Cardiac muscle cell (in vitro differentiated cells and primary cell): ENCODE measurements at places on chromosomes 5 and 9.

- no peak for DNase-seq
These were observed 9.9 kb upstream of the NINJ1 start for GRCh38 chr9:93143830-93144530.

- DNase-seq = peak; percentile 26
These were observed 250.9 kb downstream of the ADGRV1 start for GRCh38 chr5:90809311-90810056.

GRCh38 chr5:143698574-143698973, 113.4 kb upstream of the HMHB1 start:
- no peak for DNase-seq

DNA sequence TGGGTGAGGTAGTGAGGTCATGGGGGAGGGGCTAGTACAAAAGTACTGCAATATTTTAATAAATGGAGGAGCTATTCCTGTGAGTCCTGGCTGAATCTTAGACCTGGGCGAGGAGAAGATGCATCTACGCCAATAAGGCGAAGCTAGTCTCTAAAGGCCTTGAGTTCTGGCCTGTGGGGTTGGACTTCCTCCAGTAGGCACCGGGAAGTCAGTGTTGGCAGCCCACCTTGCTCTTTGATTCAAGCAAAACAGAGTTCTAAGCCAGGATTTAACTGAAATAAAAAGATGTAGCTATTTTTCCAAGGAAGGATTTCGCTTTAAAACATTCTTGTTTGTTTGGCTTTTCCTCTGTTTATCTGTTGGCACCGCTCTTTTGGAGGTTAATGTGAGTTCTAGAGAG, 244.6 kb downstream of the KIF4B start:
- DNase-seq = no peak

GRCh38 chr9:35340046-35340445, 149.9 kb upstream of the RUSC2 start:
- DNase-seq = peak; percentile 22

DNA sequence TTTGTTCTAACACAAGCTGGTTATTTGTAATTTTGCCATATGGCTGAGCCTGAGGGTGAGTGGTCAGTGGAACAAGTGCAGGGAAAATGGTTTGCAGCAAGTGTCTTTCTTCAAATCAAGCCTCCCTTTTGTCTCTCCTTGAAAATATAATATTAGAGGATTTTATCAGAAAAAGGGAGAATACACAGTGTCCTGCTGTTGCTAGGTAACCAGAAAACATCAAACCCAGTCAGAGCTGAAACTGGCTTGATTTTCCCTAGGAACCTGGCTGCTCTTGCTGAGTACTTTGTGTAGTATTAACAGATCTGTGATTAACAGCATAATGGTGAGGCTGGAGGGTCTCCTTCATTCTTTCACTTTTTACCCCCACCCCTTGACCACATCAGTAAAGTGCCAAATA, 314.0 kb downstream of the ARHGEF28 start:
- peak; percentile 38 for DNase-seq

DNA sequence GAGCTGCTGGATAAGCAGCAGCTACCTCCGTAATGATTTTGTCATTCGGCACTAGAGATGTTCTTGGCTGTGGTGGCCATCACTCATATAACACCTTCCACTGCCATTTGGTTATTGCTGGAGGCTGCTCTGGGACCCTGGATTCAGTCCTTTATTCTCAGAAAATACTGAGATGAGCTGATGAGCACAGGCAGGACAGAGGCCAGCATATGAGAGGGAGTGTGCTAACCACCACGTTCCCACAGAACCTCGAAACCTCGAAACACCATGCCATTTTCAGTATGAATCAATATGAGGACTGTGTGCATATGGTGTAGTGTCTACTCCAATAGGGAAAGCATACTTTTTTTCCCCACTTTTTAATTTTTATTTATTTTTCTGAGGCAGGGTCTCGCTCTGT, 56.6 kb downstream of the ADAM19 start:
- no peak for DNase-seq

GRCh38 chr9:136107155-136107952, 11.3 kb downstream of the TMEM250 start:
- DNase-seq = no peak

DNA sequence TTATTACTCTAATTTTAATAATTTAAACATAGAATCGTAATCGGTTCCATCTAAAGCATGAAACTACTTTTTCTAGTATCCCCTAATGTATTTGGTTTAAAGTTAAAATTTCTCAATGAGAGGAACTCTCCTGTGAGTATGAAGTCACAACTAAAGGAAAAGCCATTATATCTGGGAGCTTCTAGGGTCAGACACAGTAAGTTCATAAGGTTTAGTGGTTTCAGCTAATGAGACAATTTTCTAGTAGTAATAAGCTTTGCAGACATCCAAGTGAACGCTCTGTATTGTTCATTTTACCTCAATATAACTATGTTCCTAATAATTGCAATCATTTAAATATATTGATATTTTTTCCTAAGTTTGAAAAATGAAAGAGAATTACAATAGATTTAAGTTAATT, 364.4 kb upstream of the CDH9 start:
- DNase-seq = no peak

GRCh38 chr5:169580964-169581363, 2.6 kb upstream of the SPDL1 start:
- DNase-seq = no peak

- DNase-seq = no peak
These were observed 33.9 kb upstream of the ALDH1B1 start for GRCh38 chr9:38358390-38359296.

GRCh38 chr5:132050661-132051552, 9.5 kb upstream of the IL3 start:
- DNase-seq = no peak

DNA sequence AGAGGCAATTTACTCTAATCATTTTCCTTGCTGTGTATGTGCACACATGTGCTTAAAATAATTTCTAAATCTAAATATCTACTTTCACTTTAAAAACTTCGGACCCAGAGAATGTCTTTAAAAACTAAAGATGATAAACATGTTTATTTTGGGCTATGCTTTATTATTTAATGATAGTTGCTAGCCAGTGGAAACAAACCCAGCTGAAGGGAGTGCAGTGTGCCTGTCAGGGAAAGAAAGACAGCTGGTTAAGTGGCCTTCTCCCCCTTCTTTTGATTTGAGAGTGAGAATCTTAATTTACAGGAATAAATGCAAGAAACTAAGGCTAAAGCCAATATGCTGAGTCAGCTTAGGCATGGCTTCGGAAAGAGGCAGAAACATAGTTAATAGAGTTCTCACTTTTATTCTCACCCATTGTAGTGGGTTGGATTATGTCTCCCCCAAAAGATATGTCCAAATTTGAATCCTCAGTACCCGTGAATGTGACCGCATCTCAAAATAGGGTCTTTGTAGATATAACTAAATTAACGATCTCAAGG, 111.4 kb downstream of the DCP2 start:
- no peak for DNase-seq

GRCh38 chr9:123407217-123407851, 51.3 kb downstream of the CRB2 start:
- DNase-seq = no peak

GRCh38 chr9:84781931-84782866, 112.7 kb downstream of the NTRK2 start:
- peak; percentile 45 for DNase-seq

DNA sequence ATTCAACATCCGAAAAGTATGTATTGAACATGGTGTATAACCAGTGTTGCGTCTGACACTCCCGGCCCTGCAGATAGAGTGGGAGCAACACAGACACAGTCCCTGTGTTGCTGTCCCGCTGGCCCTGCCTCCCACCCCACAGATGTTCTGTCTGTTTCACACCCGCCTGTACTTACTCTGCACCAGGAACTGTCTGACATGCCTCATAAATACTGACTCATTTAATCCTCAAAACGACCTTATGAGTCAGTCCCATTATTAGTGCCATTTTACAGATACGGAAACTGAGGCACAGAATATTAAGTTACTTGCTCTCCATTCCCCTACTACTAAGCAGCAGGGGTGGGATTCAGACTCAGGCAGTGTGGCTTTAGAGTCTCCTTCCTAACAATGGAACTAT, 109.8 kb upstream of the NFIL3 start:
- DNase-seq = no peak

DNA sequence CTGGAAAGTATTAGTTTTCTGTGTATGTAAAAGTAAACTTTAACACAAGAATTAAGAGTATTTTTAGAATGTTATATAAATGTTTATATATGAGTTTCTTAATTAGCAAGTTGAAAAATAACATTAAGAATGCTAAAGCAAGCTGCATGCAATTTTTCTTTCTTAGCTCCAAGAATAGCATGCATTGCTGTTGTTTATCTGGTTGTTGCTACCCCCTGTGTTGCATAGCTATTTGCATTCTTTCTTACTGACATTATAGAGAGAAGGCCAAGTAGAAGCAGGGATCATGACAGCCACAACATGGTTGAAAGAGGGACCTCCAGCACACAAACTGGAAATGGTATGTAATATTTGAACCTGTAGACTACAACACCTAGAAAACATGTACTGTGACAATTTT, 94.8 kb downstream of the ERCC6L2 start:
- DNase-seq = no peak

- peak; percentile 36 for DNase-seq
These were observed 50.3 kb downstream of the MAN2A1 start for GRCh38 chr5:109739741-109740728.

- peak; percentile 29 for DNase-seq
These were observed 40.5 kb upstream of the CDH18 start for GRCh38 chr5:20028506-20028905.

DNA sequence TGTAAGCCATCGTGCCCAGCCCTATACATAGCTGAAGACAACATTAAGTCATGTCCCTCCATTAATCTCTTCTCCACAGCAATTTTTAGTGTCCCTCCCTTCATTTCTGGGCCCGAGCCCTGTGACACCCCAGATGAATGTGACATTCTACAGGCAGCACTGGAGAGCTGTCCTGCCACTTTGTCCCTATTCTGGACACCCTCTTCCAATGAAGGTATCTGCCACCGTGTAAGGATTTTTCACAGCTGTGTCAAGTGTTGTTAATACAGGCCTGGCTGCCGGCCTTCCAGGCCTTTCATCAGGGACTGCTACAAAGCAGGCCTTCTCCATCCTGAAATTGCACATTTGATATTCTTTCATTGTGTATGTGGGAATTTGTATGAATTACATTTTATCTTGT, 62.0 kb upstream of the SLC28A3 start:
- peak; percentile 74 for DNase-seq

- DNase-seq = no peak
These were observed 18.1 kb downstream of the FAM78A start for GRCh38 chr9:131258186-131258585.

- no peak for DNase-seq
These were observed 111.3 kb downstream of the OLFM1 start for GRCh38 chr9:135198586-135199285.

DNA sequence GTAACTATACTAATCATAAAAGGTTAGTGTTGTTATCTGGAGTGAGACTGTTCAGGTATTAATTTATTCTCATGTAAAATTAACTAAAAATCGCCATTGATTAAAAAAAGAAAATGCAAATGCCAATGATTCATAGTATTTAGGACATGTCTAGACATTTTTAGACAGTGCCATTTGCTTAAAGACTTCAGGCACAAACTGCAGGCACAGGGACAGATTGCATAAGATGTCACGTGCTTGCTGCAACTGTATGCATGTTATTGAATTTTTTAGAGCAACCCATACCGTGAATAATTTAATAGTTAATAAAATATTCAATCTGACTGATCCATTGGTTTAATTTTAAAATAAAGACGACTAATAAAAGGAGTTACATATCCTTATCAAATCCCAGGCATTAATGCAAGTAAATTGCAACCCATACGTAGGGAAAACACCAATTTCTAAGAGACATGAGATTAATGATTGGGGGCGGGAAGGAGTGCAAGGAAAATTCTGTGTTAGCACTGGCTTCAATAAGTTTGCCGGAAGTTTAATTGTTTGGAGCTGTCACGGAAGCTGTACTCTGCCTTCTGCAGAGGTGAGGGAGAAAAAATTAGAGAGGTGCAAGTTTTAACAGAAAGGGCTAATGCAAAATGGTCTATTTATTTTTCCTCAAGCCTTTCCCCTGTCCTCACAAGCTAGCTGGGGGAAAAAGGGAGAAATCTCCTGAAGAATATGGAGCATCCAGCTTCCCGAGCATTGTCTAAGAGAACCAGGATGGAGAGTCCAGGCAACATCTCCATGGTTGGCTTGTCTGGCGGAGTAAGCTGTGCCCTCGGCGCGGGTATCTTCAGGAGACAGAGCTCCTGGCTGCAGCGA, 2.9 kb downstream of the EDIL3 start:
- DNase-seq = peak; percentile 31

GRCh38 chr9:110919609-110920008, 118.7 kb downstream of the LPAR1 start:
- DNase-seq = no peak

DNA sequence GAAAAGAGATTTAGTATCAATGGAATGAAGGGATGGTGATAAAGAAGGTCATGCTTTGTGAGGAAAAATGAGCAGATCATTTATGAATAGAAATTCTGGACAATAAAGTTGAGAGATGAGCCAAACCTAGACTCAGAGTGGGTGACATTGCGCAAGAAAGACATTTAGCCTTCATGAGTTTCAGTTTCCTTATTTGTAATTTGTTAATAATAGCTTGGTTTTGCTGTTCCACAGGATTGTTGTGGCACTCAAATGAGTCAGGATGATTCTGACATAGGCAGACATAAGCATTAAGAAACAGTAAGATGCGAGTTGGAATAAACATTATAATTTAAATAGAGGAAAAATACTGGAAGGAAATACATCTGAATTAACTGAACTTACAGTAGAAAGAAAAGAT, 34.8 kb downstream of the ITGA2 start:
- DNase-seq = no peak

DNA sequence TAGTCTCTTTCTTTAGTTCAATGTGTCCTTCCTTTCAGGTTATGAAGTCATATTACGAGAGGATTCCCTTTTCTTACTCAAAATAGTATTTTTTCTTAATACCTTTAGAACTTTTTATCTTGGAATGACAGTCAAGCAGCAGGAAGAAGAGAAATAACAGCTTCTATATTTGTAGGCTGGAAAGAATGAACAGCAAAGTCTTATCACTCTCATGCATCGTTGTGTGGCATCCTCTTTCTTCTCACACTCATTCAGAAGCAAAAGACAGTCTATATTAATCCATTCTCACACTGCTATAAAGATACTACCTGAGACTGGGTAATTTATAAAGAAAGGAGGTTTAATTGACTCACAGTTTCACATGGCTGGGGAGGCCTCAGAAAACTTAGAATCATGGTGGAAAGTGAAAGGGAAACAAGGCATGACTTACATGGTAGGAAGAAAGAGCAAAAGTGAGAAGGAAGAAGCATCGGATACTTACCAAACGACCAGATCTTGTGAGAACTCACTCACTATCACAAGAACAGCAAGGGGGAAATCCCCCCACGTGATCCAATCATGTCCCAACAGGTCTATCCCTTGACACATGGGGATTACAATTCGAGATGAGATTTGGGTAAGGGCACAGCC, 1646.1 kb upstream of the CDH6 start:
- no peak for DNase-seq

DNA sequence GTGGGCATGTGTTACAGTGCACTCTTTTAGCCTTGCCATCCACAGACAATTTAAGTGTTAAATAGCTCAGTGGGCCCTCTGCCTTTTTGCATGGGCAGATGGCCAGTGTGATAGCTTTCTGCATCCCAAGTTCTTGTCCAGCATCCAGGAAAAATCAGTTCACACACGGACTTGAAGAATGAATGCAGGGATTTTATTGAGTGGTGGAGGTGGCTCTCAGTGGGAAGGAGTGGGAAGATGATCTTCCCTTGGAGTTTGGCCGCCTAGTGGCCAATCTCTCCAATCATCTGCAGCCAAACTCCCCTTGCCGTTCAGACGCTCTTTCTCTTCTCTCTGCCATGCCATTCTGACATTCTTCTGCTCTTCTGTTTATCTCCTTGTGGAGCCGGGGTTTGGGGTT, 322.4 kb upstream of the GRAMD2B start:
- DNase-seq = peak; percentile 11

GRCh38 chr5:133524666-133525065, 87.7 kb downstream of the FSTL4 start:
- no peak for DNase-seq
